Pons (tissue), 1 donor: ENCODE measurements at places on chromosomes 7 and 10.
A peak's percentile ranks its signal among the peaks of the same experiment; 100 is the strongest.

DNA sequence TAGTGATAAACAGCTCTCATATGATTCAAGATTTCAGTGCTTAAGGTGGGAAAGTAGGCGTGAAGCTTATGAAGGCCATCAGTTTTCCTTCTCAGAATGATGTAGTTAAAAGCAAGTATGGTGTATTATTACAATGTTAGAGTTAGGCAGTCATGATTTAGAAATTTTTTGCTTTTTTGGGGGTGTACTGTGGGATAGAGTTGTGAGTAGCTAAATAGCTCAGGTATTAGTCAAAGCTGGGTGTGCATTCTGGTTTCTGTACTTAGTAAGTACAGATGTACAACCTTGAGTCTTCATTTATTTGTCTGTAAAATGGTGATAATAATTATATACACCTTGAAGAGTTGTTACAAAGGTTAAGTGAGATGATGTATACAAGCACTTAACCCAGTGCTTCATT, 52.2 kb downstream of the R3HCC1L start:
- DNase-seq, result no peak

- peak; percentile 67 for DNase-seq
Observed at GRCh38 chr7:100583132-100584053, 2.5 kb downstream of the LRCH4 start.

DNA sequence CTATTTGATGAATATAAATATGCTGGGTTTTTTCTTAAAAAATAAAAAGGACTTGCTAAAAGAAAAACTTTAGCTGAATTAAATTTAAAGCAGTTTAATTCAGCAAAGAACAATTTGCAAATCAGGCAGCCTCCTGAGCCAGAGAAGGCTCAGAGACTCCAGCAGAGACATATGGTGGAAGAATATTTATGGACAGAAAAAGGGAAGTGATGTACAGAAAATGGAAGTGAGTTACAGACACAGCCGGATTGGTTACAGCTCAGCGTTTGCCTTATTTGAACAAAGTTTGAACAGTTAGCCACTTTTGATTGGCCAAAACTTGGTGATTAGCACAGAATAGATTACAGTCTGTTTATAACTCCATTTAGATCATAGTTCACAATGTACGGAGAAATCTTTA, 110.3 kb downstream of the GAD2 start:
- DNase-seq, result no peak

DNA sequence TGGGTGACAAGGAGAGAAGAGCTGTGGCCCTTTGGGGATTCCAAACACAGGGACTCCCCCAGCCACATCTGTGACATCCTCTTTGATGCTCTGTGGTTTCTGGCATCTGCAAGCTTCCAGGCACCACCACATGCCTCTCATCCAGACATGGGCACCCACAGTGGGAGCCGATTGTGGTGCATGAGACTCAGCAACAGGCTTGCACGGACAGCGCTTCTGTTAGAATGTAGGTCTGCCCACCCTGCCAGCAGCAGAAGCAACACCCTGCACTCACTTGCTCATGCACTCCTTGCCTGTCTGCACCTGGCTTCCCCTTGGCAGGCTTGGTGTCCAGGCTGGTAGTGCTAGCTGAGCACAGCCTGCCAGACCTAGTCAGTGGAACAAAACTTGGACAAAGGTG, 735.0 kb upstream of the ZWINT start:
- no peak for DNase-seq

DNA sequence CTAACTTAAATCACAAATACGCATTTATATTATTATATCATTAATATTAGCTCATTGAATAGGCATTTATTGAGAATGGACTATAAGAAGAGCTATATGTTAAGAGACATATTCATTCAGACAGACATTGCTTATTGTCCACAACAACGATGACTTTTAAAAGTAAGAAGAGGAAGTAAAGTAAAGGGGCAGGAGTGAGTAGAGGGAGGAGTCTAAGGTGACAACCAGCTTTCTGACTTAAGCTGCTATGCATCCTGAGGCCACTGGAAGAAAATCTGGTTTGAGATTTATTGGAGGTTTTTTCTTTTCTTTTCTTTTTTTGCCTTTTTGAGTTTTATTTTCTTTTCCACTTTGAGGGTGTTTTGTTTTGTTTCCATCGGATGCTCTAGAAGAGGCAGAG, 723.5 kb downstream of the GRM8 start:
- no peak for DNase-seq

DNA sequence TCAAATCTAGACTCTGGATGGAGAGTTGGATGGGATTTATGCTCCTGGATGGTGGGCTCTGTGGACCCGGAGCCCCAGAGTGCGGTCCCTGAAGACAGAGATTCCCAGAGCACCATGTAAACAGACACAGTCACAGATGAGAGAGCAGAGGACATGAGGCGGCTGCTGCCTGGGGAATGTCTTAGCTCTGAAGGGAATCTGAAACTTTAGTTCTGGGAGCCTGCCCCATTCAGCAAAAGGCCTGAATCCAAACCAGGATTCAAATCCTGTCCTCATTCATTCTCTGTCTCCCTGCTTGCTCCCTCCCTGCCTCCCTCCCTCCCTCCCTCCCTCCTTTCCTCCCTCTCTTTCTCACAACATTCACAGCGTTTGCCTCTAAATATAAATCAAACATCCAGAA, 49.5 kb upstream of the CALD1 start:
- DNase-seq, result no peak

DNA sequence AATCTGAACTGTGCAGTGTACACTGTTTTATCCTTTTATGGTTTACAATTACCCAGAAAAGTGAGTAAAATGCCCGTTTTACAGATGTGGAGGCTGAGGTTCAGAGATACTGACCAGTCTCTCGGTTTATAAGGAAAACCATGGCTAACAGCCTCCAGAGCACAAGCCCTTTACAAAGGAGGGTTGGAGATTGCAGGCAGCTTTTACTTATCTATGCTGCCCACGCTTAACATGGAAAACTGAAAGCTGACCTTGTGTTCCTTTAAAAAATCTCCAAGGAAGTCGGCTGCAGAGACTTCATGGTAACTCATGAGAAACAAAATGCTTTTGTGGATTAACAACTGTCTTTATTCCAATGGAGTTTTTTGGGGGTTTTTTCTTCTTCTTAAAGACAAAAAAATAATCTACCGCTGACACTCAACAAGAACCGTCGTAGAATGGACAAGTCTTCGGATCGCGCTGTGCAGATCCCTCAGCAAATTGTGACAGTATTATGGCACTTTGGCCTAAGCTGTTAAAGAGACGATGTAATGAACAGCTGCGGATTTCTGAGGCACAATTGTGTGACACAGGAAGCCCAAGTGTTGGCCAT, 654 bp upstream of the SLF2 start:
- DNase-seq, result no peak

DNA sequence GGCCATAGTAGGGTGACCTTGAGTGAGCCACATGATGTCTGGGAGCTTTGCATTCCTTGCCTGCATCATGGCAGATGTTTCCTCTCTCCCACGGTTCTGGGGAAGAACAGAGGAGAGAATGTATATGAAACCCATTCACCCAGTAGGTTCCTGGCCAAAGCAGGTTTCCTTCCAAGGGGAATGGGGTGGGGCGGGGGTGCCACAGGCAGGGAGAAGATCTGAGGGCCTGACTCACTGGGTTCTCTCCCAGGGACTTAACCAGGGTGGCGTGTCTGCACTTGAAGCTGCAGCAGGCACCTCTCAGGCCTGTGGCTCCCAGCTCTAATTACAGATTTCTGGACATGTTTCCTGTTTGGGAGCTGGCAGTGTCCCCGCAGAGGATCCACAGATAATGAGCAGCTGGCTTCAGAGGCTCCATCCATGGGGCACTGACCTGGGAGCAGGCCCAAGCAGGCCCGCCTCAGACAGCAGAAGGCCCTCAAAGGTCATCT, 50.2 kb upstream of the ZMIZ1 start:
- no peak for DNase-seq

DNA sequence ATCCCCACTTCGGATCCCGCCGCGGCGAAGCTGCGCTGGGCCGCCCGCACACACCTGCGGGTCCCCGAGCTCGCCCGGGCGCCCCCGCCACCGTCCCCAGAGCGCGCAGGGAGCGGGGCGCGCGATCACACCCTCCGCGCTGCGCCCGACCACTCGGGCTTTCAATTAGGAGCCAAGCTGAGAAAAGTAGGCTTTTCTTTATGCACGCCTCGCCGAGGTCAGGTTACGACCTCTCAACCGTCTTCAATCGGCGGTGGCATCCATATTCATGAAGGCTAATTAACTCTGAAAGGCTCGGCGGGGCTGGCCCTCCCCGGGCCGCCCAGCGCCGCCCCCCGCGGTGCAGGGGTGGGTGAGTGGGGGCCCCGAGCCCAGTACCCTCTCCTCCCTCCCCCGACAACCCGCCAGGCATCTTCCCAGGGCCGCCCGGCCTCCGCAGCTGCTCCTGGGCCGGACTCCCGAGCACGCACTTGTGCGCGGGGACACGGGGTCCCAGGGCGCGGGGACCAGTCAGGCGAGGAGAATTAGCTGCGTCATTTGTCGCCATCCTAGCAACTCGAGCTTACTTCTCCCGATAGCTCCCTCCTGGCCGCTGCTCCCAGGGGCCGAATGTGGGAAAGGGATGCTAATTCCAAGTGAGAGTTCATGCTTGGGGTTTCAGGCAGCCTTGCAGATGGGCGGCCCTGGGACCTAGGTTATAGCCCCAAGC, 155.5 kb upstream of the LYZL2 start:
- DNase-seq, result peak; percentile 87

- DNase-seq, result no peak
Observed at GRCh38 chr7:98398567-98399372, 2.1 kb downstream of the BAIAP2L1 start.

DNA sequence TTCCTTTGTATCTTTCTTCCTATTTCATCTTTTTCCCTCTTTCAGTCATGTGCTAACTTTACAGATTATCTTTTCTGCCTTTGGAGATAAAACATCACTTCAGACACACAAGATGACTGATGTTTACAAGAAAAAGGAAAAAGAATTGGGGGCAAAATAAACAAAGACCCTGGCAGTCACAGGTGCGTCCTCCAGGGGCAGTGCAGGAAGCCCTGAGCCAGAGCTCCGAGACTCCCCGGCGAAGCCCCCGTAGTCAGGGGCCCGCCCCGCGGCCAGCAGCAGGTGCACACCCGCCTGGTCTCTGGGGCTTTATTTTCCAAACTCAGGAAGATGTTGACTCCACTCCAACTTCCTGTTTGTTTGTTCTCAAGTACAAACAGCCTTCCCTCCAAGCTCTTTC, 10.2 kb downstream of the STK32C start:
- no peak for DNase-seq

- peak; percentile 83 for DNase-seq
Observed at GRCh38 chr10:25875556-25876165, 58.4 kb upstream of the MYO3A start.

DNA sequence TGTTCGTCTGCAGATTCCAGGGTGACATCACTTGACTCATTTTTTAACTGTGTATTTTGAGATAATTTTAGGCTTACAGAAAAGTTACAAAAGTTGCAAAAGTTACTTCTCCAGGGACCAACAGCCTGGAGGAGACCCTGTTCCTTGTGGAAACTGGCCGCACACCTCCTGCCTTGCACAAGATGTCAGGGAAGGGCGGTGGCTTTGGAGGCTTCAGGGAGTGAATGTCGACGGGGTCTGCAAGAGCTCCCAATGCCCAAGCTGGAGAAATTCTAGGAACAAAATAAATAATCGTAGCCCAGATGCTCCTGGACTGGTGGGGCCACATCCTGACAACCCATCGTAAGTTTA, 62.2 kb upstream of the FAM20C start:
- DNase-seq, result no peak

GRCh38 chr10:70969188-70969587, 80.8 kb upstream of the PCBD1 start:
- no peak for DNase-seq

- no peak for DNase-seq
Observed at GRCh38 chr10:78462726-78463228, 429.1 kb downstream of the RPS24 start.
